ENCODE measurements at places on chromosomes 3 and 15.

GRCh38 chr3:3631114-3631513, 168.1 kb upstream of the LRRN1 start:
- no peak for DNase-seq

DNA sequence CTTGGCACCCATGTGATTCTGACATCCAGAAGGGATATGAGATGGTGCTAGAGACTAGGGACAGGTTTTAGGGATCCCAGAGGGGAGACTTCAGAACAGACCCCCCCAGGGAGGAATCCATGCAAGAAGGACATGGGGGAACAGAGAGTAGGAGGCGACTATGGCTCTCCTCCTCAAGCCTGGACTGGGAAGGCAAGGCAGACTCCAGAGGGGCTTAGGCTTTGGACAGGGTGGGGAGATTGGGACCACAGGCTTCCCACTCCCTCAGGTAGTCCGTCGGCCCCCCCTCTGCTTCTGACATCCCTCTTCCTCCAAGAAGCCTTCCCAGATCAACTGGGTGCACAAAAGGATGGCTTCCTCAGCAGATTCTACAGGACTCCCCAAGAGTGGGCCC, 3.0 kb upstream of the VIPR1 start:
- no peak for DNase-seq

- no peak for DNase-seq
These were observed 202.1 kb downstream of the NLGN1 start for GRCh38 chr3:173599673-173600072.

DNA sequence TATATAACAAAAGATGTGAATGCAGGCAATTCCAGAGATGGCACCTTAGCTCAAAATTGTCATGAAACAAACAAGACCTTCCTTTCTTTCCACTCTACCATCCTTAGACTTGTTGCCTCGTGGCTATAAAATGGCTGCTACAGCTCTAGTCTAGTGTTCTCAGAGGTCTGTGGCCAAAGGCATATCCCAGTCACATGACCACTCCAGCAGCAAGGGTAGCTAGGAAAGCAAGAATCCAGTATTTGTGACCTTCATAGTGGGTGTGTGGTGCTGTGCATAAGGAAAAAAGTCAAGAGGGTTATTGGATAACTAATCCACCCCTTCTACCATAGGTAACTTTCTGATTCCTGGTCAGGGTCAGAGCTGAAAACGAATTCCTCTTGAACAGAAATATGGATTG, 27.1 kb upstream of the LIPC start:
- DNase-seq = no peak

GRCh38 chr3:169186596-169186995, 476.9 kb downstream of the MECOM start:
- DNase-seq = no peak

GRCh38 chr3:161770484-161771386, 274.1 kb downstream of the OTOL1 start:
- no peak for DNase-seq

DNA sequence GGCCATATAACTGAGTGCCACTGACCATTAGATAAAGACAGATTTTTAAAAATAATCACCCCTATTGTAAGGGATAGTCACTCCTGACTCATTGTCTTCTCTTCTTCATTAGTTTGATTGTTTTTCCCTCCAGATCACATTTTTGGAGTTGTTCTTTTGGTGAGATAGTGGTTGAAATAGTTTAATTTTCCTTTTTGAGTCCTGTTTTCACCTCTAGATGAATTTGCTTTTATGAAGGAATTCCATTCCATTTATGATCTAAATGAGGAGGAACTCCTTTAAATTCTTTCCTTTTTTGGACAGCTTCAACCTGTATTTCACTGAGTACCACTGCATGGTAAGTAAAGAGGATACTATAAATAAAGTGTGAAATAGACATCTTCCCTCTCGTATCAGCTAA, 112.4 kb downstream of the GREM1 start:
- no peak for DNase-seq

DNA sequence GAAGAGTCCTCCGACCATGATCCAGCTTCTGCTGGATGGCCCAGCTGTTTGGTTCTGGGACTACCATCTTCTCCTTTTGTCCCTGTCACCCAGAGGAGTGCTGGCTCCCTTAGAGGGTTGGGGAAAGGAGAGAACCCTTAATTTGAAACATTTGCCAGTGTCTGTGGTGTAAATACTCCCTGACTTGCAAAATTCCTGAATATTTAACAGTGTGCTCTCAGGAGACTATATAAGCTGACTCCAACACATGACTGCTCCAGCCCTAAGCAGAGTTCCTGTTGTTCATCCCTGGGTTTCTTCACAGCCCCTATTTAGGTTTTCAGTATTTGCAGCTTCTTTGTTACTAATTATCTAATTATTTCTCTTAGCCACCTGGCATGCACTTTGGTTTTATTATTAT, 133.1 kb downstream of the CPNE4 start:
- DNase-seq = no peak

Data from globus pallidus (tissue), 1 donor.